ENCODE measurements at places on chromosomes 4 and X.

GRCh38 chrX:10949541-10949940, 161.6 kb upstream of the HCCS start:
- DNase-seq: no peak

DNA sequence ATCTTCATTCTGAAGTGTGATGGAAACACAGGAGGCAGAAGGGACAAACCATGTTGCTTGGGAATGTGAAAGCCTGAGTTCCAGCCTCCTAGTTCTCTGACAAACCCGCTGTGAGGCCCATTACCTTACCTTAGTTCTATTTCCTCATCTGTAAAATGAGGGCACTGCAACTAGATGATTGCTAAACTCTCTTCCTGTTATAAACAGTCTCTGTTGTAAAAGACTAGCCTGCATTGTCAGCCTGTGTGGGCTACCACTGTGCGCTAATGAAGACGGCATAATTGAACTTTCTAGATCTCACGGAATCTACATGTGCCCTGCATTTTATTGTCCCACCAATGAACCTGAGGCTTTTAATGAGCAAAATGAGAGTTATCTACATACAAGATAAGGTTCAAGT, 147.2 kb downstream of the AFF2 start:
- DNase-seq: no peak

DNA sequence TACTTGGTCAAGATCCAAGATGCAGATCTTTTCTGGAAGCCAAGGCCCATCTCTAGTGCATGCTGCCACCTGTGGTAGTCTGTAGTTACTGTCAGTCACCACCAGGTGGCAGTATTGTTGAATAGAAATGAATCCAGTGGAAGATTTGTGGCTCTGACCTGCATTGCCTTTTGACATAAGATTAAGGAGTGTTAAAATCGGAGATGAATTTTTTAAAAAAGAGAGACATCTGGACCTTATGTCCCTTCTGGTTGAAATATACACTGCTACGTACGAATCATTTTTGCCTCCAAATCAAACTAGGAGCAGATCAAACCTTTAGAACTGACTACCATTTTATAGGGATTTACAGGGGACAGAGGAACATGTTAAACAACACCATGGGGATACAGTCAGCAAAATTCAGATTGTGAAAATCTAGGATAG, 46.9 kb upstream of the RHOH start:
- DNase-seq: peak; percentile 79

DNA sequence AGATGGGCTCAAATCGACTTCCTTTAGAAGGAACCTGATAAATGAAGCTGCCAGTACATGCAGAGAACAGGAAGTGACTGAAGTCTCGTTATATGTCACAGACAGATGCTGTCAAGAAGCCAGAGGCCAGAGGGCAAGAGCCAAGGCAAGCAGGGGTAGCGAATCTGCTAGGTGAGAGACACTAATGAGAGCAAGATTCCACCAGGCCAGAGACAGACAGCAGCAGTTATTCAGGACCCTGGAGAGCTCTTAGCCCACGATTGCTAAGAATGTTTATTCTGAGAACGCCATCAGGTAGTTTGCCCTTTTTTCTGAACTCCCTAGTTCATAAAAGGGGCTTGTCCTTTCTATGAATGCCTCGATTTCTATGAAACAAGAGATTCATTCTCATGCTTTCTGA, 73.7 kb downstream of the BEND2 start:
- peak; percentile 14 for DNase-seq

DNA sequence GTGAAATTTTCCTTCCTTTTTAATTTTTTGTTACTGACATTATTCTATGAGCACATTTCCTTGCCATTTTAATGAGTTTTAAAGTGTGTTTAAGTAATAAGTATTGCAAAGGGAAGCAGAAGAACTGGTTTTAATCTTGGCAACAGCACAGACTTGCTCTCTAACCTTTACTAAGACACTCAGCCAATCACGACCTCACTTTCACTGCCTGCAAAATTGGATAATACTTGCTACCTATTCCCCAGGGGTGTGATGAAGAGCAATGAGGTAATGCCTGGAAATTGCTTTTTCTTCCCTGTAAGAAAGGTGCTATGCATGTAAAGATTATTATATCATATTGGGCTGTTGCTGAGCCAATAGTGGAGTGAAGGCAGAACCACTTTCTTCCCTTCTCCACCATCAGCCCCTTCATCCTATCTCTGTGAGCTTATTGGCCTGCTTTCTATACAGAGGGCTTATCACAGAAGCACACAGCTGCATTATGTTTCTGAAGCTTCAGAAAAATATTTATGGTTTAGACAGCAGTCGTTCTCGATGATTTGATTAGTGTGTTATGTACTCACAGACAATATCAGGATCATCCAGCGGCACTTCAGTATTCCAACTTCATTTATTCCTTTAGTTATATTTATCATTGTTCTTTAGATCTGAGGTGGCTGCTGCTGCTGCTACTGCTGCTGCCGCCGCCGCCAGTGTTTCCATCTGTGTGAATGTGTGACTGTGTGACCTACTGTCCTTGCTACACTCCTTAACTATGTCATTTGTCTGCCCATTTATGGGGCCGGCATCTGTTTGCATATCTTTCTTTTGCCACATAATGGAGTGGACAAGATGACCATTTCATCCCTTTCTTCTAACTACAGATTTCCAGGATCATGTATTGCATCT, 255.1 kb downstream of the C4orf33 start:
- DNase-seq: no peak

GRCh38 chr4:27620886-27621285, 760.2 kb downstream of the STIM2 start:
- DNase-seq: no peak

- DNase-seq: no peak
Measured at GRCh38 chr4:152099555-152099954, 338.7 kb upstream of the GATB start.

- peak; percentile 59 for DNase-seq
Measured at GRCh38 chrX:154804261-154804956, 876 bp downstream of the MPP1 start.

GRCh38 chr4:163523791-163524365, 29.4 kb downstream of the TMA16 start:
- DNase-seq: peak; percentile 5

GRCh38 chr4:107931775-107932321, 499 bp downstream of the CYP2U1 start:
- no peak for DNase-seq

- no peak for DNase-seq
Measured at GRCh38 chr4:1458581-1458980, 52.3 kb upstream of the NKX1-1 start.

- DNase-seq: no peak
Measured at GRCh38 chr4:157634057-157634456, 413.5 kb downstream of the GRIA2 start.

DNA sequence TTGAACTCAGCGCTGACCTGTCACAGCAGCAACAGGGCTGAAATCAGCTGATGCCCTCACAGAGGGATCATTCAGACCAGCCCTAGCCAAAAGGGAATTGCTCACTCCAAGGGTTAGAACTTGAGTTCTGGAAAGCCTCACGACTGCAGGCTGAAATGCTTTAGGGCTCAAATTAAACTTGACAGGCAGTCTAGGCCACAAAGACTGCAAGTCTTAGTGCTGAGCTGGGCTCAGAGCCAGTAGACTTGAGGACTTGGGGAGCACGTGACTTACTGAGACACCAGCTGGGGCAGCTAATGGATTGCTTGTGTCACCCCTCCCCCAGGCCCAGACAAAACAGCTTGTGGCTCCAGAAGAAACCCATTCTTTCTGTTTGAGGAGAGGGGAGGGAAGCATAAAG, 119.0 kb upstream of the SLC6A14 start:
- peak; percentile 92 for DNase-seq

DNA sequence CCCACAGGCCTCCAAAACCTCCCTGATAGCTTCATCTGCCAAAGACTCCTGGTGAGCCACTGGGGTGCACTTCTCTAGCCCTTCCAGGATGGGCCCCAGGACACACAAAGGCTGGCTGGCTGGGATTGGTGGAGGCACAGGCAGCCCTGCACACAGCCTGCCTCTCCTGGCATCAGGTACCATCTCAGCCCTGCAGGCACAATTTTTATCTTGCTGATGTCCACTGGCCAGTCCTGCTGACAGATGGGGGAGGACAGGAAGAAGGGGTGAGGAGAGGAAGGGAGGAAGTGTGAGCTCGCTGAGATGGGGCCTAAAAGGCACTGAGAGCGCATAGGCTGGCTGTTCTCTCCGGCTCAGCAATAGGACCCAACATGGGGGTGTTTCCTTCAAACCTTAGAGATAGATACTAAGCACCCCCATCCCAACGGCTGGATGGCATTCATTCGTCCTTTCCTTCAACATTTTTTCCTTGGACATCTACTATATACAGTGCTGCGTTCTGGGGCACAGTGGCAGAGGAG, 92.7 kb downstream of the PJA1 start:
- DNase-seq: no peak

DNA sequence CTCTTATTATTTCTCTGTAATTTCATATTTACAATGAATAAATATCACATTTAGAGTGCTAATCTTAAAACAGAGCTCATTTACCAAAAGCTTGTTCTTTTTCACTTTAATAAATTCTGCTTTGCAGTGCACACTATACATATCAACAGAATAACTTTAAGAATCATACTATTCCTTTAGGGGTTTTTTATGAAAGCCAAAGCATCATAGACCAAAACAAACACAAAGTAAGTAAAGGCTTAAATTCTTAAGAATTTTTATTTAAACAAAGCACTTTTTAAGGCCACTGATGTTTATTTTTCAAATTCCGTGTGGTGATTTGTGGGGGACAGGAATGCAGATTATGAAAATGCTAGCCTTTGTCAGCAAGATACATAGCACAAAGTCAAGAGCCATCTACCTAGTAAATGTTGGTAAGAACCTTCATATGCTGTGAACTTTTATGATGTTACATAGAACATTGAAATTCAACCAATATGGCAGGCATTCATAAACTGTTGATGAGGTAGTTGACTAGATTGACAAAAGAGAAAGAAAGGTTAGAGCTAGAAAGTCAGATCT, 17.8 kb downstream of the TIGD2 start:
- DNase-seq: peak; percentile 74

DNA sequence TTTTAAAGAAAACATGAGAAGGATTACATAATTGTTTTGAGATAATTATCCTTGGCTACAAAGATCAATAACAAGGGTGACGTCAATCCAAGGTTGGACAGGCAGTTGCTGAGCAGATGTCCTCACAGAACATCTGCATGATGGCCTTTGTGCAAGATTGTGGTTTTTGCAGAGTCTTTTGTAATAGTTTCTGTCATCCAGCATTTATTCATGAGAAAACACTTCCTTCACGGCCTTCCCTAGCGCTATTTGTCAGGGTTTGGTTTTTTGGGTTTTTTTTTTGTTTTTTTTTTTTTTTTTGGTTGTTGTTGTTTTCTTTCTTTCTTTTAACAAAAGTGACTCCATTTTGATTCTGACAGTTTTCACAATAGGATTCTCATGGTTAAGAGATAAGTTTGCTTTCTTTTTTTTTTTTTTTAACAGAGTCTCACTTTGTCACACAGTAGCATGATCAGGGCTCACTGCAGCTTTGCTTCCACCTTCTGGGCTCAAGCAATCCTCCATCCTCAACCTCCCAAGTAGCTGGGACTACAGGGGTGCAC, 31.5 kb upstream of the ELF2 start:
- DNase-seq: no peak

GRCh38 chr4:152540941-152541340, 5.0 kb upstream of the FBXW7 start:
- DNase-seq: no peak

GRCh38 chrX:16671005-16671404, 21.0 kb downstream of the S100G start:
- peak; percentile 58 for DNase-seq

- DNase-seq: peak; percentile 80
Measured at GRCh38 chr4:53654300-53654758, 63.0 kb upstream of the LNX1 start.

DNA sequence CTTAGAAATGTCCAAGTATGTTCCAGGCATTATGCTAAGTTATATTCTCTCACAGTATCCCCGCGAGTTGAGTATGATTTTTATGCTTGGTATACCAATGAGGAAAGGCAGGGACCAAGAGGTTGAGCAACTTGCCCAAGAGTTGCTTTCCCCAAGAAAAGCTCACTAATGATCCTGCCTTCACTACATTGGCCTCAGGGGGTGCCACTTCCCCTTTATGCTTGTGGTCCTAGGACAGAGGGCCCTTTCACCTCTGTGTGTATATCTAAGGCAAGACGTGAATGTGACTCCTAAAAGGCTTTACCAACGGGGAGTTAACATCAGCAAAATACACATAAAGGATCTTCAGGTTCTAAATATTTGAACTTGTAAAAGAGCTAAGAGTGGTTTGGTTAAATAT, 164.4 kb upstream of the CPEB2 start:
- no peak for DNase-seq

GRCh38 chr4:21517126-21517859, 431.3 kb downstream of the KCNIP4 start:
- no peak for DNase-seq

GRCh38 chr4:86302251-86302650, 57.6 kb downstream of the MAPK10 start:
- peak; percentile 39 for DNase-seq

DNA sequence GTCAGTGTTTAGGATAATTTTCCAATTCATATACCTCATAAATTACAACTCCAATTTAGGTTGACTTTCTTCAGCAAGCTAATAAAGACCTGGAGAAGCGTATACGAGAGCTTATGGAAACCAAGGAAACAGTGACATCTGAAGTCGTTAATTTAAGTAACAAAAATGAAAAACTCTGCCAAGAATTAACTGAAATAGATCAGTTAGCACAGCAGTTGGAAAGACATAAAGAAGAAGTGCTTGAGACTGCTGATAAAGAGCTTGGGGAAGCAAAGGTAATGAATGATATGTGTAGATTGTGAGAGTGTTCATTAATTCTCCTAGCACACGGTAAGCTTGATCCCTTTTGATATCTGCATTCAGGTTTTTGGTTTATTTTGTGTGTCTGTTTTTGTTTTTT, 16.8 kb downstream of the CEP135 start:
- no peak for DNase-seq

DNA sequence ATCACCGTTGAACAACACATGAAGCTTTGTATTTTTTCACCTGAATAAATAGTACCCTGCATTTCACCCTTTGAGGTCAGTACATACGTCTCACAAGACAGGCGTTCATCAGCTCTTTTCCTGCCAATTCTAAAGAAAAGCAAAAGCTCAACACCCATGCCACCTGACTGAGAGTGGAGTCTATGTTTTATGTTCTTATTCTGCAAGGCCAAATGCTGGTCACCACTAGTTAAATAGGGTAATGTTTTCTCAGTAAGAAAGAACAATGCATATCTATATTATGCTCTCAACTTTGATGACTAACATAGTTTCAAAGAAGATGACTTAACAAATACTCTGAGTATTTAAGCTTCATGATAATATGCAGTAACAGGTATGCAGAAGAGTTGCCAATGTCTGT, 336.3 kb upstream of the BMP3 start:
- no peak for DNase-seq

GRCh38 chr4:122503214-122503613, 46.7 kb upstream of the IL2 start:
- DNase-seq: no peak

- DNase-seq: no peak
Measured at GRCh38 chr4:24910499-24910898, 2.3 kb downstream of the CCDC149 start.

DNA sequence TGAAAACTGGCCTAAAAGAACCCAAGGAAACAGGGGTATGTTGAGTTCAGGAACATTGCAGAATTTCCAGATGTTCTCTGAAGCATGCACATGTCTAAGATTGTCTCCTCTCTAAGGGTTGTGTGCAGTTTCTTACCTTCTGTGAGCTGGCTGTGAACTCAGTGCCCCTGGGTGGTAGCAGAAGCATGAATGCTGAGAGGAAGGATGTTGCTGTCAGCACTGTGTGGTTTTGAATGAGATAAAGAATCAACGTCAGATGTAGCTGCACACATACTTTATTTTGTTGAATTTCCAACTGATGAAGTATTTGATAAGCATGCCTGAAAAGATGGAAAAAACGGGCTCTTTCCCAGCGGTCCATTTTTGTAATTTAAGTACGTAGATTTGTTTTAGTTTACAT, 23.8 kb upstream of the CD38 start:
- peak; percentile 85 for DNase-seq
